ENCODE measurements at places on chromosomes 16 and 17.

GRCh38 chr17:69269131-69269998 is 40.7 kb upstream of the ABCA10 start:
- DNase-seq, result no peak

DNA sequence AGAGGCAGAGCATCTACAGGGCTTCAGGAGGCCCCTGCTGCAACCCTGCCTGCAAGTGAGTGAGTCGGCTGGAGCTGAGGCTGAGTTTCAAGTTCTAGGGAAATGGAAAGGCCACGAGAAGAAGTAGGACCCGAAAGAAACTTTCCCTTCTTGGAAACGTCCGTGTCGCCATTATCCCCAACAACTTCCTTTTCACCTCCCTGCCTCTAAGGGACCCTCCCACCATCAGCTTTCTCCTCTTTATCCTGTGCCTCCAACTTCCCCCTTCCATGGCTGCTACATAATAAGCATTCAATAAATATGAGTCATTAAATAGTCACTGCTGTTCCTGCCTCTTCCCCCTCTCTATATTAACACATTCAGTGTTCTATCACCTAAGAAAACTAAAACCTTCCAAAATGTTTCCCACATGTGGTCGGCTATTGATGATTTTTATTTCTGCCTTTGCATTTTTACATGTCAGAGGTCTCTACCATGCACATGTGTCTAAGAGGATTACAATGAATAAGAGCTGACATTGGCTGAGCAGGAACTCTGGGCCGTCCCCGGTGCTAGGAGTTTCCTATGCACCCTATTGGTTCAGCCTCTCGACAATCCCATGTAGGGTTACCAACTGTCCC is 115.9 kb upstream of the TNRC6C start:
- no peak for DNase-seq

DNA sequence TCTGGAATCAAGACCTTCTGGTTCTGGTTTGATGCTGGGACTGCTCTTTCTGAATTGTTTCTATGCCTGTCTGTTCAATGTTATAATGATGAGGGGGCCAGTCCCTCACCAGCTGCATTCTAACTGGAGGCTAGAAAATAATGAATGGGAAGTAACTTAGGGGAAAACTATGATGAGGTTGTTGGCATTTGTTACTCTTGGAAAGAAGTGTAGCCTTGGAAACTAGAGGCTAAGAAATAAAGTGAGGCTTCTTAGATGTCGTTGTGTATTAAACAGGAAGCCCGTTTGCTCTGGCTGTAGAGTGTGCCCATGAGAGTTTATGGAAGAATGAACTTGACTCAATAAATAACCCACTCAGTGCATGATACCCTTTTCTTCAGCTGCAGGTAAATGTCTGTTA is 140.8 kb downstream of the PRKCA start:
- DNase-seq, result no peak

DNA sequence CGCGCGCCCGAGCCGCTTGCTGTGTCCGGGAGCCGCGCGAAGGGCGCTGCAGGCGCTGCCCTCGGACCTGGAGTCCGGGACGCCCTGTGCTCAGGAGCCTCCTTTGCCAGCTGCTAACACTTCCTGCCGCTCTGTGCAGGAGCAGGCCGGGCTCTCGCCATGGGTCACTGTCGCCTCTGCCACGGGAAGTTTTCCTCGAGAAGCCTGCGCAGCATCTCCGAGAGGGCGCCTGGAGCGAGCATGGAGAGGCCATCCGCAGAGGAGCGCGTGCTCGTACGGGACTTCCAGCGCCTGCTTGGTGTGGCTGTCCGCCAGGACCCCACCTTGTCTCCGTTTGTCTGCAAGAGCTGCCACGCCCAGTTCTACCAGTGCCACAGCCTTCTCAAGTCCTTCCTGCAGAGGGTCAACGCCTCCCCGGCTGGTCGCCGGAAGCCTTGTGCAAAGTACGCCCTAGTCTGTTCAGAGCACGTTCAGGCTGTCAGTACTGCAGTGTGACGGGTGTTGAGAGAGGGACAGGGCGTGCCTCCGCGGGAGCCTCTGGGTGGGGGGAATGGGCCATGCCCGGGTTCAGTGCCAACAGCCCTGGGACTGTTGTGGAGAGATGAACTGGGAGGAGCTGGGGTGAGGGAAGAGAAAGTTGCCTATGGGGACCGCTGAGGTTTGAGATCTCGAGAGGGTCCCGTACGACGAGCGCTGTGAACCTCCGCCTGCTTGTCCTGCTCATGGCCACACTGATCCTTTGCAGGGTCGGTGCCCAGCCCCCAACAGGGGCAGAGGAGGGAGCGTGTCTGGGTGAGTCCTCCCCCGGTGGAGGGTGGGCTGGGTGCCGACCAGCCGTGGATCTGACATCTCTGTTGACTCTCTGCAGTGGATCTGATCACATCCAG is 1.3 kb downstream of the ZNF276 start:
- no peak for DNase-seq

DNA sequence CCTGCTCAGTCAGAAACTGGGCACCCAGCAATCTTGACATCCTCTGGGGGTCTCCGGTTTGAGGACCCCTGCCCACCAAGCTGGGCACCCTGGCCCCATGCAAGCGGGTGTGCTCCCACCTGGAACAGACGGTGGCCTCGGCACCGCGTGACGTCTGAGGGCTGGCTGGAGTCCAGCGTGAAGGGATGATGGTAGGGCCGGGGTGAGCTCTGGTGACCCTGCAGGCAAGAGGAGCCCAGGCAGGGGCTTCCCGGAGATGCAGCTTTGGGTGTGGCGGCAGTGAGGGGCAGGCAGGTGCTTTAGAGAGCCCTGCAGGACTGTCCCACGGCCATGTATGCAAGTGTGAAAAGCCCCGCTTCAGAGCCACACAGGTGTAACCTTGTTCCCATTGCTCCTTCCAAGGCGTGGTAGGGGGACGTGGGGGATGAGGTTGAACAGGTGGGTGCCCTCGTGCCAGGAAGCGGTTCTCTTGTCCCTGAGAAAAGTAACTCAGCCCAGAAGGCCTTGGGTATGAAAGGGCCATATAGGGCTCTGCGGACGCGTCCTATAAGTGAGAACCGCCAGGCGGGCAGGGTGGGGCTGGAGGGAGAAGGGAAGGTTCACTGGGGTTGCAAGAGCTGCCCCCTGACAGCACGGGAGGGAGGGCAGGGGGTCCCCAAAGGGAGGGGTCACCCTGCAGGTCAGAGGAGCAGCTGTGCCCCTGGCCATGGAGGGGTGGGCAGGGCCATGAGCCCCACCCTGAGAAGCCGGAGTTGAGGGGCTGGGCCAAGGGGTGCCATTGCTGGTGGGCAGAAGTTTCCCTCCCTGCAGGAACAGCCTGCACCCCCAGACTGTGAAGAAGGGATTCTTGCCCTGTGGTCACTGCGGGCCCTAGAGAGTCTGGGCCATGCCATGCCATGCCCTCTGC is 9.2 kb downstream of the RGS11 start:
- no peak for DNase-seq

- DNase-seq, result no peak
These were observed 1.0 kb downstream of the SSTR2 start for GRCh38 chr17:73165616-73166404.

DNA sequence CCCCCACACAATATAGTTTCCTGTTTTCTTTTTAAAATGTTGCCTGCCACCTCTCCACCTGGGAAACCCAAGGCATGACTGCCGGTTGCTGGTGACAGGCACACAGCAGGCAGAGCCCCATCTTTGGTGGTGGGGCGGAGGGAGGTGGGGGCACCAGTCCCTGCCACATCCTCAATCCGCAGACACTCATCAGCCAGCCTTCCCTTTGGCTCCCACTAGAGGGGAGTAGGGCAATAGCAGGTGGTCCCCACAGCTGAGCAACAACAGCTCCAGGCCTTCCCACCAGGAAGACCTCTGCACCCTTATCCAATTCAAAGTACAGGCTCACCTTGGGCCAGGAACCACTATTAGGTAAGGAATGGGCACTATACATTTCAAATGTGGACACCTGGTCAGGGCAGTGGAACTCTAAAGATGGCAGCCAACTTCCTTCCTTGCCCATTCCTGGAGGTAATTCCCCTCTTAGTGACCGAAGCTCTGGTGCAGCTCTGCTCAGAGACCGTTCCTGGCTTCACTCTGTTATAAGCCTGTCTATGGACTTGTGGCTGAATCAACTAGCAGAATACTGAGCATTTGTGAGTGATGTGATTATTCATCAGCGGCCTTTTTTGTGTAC is 13.9 kb downstream of the RECQL5 start:
- no peak for DNase-seq

DNA sequence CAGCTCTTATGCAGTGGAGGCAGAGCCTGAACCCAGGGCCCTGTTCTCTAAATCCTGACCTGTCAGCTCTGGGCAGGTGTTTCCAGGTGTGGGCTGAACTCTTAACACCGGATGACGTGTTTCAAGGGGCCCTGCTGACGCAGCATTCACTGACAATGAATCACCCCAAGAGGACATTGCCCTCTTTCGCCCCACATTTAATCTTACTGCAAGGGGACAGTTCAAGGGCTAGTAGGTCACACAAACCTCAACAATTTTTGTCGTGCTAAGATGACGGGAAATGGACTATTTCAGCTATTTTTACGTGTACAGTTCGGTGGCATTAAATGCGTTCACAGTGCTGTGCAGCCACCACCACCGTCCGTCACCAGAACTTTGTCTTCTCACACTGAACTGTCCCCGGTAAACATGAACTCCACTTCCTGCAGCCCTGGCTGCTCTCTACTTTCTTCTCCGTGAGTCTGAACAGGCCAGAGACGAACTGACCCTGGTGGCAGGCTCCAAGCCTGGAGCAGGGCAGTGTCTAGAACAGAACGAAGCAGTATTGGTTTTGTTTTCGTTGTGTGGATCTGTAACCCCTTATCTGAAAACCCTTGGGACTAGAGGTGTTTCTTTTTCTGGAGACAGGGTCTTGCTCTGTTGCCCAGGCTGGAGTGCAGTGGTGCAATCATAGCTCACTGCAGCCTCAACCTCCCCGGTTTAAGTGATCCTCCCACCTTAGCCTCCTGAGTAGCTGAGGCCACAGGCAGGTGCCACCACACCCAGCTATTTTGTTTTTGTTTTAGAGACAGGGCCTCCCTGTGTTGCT is 88.4 kb upstream of the CIBAR2 start:
- no peak for DNase-seq

DNA sequence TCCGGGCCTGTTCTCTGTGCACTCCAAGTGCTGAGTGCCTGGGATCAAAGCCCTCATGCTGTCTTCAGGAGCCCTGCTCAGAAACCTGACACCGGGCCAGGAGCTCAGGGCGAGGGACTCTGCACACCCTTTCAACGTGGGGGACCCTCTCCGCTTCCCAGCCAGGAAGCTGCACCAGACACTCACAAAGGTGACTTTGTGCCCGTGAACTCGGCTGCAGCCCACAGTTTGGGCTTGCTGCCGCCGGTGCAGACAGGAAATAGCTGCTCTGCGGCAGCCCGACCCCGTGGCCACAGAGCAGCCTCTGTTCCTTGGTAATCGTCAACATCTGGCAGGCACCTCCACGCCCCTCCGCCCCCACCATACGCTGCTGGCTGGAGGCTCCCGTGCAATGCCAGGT is 93.4 kb upstream of the METRNL start:
- peak; percentile 37 for DNase-seq

- DNase-seq, result no peak
These were observed 9.0 kb upstream of the ALOX12B start for GRCh38 chr17:8096541-8096940.

GRCh38 chr16:30899794-30900193 is 3.4 kb downstream of the CTF1 start:
- DNase-seq, result no peak

DNA sequence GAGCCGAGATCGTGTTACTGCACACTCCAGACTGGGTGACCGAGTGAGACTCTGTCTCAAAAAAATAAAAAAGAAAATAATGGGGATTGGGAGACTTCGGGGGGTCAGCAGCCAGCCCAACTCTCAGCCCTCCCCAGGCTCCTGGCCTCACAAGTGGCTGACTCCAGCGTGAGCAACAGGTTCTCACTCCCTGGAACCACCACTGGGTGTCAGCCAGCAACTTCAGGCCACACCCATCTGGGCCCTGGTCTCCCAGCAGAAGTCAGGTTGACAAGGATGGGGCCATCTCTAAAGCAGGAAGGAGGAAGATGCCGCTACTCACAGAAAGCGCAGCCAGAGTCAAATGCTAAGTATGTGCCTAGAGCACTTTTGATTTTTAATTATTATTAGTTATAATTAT is 139.4 kb downstream of the C16orf78 start:
- DNase-seq, result no peak

DNA sequence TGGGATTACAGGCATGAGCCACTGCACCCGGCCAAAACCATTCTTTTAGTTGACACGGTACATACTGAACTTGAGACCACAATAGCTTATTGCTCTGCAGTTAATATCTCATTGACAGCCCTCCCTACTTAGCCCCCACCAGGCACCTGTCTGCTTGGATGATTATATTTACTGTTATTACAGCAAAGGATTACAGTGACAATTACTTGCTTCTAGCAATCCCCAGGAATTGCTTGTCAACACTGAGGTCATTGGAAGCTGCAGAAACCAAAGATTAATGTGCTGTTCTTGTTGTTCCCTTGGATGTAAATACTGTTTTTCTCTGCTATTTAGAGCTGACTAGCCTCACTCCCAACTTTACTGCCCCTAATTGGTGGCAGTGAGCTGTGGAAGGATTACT is 211.2 kb downstream of the LGALS9B start:
- no peak for DNase-seq

DNA sequence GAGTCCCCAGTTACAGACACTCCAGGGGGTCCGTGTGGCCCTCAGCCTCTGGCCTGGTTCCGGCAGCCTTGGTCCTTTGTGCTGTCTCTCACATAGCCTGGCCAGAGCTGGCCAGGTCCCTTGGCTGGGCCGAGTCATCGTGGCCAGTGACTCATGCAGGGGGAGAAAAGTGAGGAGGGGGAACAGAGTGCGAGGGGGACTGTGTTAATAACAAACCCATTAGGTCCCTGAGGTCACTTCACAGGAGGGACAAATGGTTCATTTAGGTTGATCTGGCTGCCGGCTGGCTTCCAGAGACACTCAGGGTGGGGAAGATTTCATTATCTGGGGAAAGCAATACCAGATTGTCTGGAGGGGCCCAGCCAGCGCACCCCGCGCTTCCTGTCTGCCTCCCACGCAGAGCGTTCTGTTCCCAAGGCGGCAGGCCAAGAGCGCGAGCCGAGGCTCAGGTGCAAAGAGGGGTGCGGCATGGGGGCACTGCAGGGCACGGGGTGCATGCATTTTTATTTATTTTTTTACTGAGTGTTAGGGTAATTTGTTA is 223.1 kb downstream of the SEC14L1 start:
- DNase-seq, result no peak

- DNase-seq, result no peak
These were observed 59.0 kb downstream of the ARHGAP17 start for GRCh38 chr16:24955975-24956731.

GRCh38 chr16:46673320-46674013 is 15.5 kb downstream of the VPS35 start:
- DNase-seq, result peak; percentile 9

- DNase-seq, result no peak
These were observed 109.0 kb downstream of the HS3ST3A1 start for GRCh38 chr17:13492737-13493122.

DNA sequence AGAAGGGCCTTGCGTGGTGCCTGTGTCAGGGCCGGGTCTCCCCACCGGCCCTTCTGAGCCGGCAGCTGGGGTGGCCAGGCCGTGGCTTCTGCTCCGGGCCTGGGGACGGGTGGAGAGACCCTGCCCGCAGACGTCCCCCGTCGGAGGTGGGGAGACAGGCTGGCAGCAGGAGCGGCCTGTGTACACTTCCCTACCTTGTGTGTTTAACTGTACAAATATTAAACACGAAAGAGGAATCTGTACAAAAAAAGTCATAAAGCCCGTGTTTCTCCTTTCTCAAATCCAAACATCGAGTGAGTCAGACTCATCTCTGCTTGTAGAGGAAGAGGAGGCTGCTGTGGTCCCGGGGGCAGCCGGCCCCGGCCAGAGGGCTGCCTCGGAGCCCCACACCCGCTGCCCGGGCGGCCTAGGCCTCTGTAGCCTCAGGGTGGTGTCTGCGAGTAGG is 2.0 kb downstream of the CACNA1H start:
- DNase-seq, result no peak

Data from stimulated activated CD4-positive, alpha-beta T cell treated with anti-CD3 and anti-CD28 coated beads, Interleukin-1b, Interleukin-23, amount 100 ng/mL, for 4 hours (primary cell).